ENCODE measurements at places on chromosomes 12 and 14. TPM values are rescaled to one million over a fixed set of nuclear protein-coding genes. Genes with fewer than 3 reads are reported as not detected.

P2RX2 gene
- polyA plus RNA-seq = not detected

RBMS2 gene
- 0.30 TPM for polyA plus RNA-seq

PLEKHD1 gene
- polyA plus RNA-seq = 46.0 TPM

ASB2 gene
- polyA plus RNA-seq = not detected

CLEC6A gene
- not detected for polyA plus RNA-seq

TMTC2 gene
- polyA plus RNA-seq = 10.2 TPM

B4GALNT3 gene
- polyA plus RNA-seq = not detected

ACOT6 gene
- not detected for polyA plus RNA-seq

PRB2 gene
- not detected for polyA plus RNA-seq

TAS2R10 gene
- 4.6 TPM for polyA plus RNA-seq

TBC1D30 gene
- 4.3 TPM for polyA plus RNA-seq

NFATC4 gene
- polyA plus RNA-seq = 0.81 TPM

PRH2 gene
- not detected for polyA plus RNA-seq

GPR132 gene
- polyA plus RNA-seq = 0.20 TPM

ASCL1 gene
- polyA plus RNA-seq = 1.8 TPM

FICD gene
- 22.6 TPM for polyA plus RNA-seq

IGF1 gene
- polyA plus RNA-seq = 53.0 TPM

SIRT4 gene
- polyA plus RNA-seq = 6.4 TPM

RASSF3 gene
- 0.98 TPM for polyA plus RNA-seq

ZFYVE1 gene
- polyA plus RNA-seq = 3.9 TPM

TSPAN11 gene
- 1.5 TPM for polyA plus RNA-seq

LRCOL1 gene
- not detected for polyA plus RNA-seq
